ENCODE measurements at places on chromosomes 2 and 18.

DNA sequence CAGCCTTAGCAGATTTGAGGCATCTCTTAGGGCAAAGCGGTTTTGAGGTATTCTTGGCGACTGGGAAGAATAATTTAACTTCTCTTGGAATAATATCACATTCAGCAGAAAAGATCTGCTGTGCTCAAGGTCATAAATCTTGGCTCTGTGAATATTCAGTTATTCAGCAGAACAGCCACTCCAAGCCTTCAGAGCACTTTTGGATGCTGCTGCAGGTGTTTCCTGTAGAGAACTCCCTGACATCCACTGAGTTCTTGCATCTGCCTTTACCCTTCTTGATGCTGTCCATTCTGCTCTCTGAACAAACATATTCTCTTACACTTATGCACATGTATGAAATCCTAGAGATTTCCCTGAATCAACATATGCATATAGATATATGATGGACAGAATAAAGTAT lies 390.3 kb downstream of the NRXN1 start:
- DNase-seq, result no peak

DNA sequence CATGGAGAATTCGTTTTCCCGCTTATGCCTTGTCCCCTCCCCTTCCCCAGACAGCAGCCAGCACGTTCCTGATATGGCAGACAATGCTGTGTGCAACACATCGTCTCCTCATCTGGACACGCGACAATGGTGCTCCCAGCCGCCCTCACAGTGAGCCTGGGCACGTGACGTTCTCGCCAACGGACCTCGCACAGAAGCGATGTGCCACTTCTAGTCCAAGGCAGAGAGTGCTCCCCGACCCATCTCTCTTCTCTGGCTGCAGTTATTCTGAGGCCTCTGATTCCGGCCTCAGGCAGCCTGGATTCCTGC lies 505.4 kb downstream of the EIPR1 start:
- no peak for DNase-seq

- no peak for DNase-seq
These were observed 15.1 kb upstream of the LDAH start for GRCh38 chr2:20838016-20838415.

DNA sequence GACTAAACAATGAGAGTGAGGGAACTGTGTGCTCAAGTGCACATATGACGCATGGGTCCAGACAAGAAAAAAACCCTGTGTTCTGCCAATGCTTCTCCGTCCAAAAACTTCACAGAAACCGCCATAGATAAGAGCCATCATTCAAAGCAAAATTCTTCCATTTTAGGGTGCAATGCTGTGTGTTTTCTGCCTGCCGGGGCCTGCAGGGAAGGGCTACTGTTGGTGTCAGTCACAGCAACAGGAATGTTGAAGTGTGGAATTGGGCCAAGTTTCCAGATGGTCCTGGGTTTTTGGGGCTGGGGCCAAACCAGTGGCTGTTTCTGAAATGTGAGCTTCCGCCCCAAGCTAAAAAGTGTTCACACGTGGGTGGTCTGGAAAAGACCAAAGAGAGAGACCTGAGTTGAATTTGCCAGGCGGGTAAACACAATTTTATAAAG lies 677 bp upstream of the MC2R start:
- no peak for DNase-seq

- DNase-seq, result peak; percentile 19
These were observed 72.5 kb downstream of the SS18 start for GRCh38 chr18:26017929-26018328.

DNA sequence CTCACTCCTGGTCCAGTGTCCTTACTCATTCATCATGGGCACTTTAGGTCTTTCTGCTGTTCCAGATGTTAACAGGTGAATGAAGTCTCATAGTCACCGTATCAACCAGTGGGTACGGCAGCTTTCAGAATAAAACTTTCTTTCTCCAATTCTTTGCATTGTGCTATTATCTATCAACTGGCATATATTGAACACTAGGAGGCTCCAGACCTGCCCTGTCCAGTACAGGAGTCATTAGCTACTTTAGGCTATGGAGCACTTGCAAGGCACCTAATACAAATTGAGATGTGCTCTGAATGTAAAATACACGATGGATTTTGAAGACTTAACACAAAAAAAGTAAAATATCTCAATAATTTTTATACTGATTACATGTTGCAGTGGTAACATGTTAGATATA lies 43.2 kb upstream of the NEB start:
- DNase-seq, result no peak

DNA sequence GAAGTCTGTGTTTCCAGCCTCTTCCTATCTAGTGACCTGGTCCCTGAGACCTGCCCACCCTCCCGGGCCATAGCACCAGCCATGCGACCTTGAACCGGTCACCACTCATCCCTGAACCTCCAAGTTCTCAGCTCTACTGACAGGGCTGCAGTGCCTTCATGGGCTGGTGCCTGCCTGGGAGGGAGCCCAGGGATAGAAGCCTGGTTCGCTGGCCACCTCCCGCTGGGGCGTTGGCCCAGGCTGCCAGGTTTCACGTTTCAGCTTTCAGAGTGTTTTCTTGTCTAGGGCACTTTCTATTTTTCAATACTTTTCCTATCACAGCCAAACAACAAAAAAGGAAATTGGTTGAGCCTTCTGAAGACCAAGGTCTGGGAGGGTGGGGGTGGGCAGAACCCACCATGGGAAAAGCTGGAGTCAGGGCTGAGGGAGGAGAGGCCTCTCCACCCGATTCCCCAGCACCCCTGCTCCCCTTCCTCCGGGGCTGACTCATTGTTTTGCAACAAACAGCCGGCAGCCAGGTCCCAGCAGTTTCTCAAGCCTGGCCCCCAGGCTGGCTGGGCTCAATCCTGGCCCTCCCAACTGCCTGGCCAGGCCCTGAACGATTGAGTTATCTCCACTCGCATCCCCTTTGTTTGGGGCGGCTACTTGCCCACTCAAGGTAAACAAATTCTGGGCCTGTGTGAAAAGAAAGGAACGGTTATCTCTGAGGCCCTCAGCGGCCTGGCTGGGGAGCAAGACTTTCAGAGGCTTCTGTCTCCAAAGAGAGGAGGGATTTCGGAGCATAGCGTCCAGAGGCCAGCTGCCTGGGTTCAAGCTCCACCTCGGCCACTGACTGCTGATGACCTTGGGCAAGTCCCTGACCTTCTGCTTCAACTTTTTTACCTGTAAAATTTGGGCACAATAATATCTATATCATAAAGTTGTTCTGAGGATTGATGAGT lies 47.5 kb downstream of the ZFP36L2 start:
- peak; percentile 68 for DNase-seq

- no peak for DNase-seq
These were observed 116.2 kb downstream of the METTL8 start for GRCh38 chr2:171317492-171318125.

- no peak for DNase-seq
These were observed 176.3 kb downstream of the EIPR1 start for GRCh38 chr2:3201281-3201680.

- peak; percentile 69 for DNase-seq
These were observed 31.8 kb downstream of the TGIF1 start for GRCh38 chr18:3481696-3482210.

DNA sequence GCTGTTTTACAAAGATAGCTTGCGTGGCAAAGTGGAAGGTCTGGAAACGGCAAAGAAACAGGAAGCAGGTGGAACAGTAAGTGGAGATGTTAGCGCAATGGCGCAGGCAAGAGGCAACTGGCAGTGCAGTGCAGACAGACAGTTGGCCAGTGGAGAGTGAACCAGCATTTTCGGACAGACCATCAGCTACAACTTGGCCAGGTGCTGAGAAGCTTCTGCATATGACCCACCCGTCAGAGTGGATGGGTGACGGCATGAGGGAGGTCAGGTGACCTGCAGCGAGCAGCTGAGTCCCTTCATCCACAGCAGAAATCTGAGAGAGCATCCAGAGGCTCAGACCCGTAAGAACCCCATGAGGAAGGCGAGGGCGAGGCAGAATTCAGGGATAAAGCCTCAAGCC lies 33.8 kb downstream of the NPC1 start:
- no peak for DNase-seq

- DNase-seq, result no peak
These were observed 78.5 kb downstream of the PMS1 start for GRCh38 chr2:189862751-189863150.

GRCh38 chr2:28952836-28953211 lies 28.3 kb upstream of the TOGARAM2 start:
- DNase-seq, result no peak

- DNase-seq, result no peak
These were observed 17.1 kb upstream of the FABP1 start for GRCh38 chr2:88144914-88145497.

- DNase-seq, result no peak
These were observed 37.7 kb downstream of the EFEMP1 start for GRCh38 chr2:55885944-55886281.

GRCh38 chr2:84906900-84907714 lies 1.7 kb downstream of the TMSB10 start:
- DNase-seq, result peak; percentile 80

GRCh38 chr2:234863043-234863934 lies 88.5 kb upstream of the SH3BP4 start:
- no peak for DNase-seq

GRCh38 chr2:101479328-101479727 lies 4.4 kb upstream of the RFX8 start:
- peak; percentile 23 for DNase-seq

GRCh38 chr2:36569267-36569856 lies 28.6 kb downstream of the FEZ2 start:
- DNase-seq, result peak; percentile 35

DNA sequence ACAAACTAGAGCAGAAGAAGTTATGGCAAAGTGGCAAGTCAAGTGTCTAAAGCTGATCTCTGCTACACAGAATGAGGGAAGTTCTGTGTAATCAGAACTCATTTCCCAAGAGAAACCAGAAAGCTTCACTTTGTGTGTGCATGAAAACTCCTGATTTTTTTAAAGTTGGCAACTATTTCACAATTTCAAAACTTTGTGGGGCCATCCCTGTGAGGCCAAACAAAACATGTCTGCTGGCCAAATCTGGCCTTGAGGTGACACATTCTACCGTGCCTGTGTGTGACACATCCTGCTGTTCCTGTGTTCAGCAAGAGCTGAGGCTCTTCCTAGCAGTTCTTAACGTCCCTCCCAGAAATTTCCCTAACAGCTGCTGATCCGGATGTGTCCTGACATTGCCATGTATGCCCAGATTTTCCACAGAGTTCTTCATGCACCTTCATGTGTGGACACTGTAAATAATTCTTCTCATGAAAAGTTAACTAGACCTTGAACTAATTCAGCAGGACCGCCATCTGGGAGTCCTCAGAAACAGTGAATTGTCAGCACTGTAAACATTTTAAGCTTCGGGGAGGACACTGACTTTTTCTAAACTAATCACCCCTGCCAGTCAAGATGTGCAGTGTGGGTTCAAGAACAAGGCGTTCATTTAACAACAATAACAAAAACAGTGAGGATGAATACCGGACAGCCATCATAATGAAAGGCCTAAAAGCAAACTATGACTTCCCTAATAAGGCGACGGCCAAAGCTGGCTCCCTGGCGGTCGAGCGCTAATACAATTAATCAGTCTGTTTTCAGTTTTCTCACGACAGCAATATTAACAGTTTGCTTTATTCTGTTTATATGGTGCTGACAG lies 99.0 kb downstream of the PLEKHM3 start:
- no peak for DNase-seq

- no peak for DNase-seq
These were observed 163.9 kb upstream of the CCDC150 start for GRCh38 chr2:196475611-196476010.

DNA sequence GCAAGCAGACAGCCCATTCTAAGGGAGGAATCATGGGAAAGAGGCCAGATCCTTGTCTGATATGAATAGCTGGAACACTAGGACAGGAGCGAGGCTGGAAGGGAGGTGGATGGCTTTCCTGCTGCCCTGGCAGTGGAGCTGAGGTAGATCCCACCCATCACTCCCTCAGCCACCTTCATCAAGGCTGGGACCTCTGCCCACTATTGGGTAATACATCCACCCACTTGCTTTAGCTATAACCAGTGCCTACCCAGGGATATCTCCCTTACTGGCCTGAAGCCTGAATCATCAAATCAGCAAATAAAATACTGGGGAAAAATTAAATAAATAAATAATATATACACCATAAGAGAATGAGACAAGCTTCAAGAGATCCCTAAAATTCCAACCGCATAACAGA lies 183.2 kb upstream of the KYNU start:
- DNase-seq, result no peak

DNA sequence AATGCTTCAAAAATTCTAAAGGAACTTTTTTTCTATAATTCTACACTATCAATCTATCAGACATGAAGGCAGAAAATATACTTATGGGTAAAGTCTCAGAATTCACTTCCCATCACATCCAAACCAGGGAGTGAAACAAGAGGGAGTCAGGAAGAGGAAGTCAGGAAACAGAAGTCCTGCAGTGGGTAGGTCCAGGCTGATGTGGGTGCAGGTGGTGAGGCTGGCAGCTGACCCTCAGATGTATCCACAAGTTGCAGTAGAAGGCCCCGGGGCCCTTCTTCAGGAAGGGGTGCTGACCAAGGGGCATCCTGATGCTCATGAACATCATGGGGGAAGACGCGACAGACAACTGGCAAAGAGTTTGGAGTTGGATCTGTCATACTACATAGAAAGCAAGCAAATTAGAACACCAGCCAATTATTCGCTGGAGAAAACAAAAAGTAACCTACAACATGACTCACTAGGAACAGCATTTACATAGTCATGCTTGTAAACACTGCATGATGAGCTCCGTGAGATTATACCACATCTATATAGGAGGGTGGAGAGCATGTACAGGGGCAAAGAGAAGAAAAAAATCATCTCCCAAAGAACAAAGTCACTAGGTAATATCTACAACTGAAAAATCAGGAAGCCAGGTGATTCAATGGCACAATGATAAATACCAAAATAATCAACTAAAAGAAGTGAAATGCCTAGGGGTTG lies 4.2 kb downstream of the UXS1 start:
- no peak for DNase-seq

- DNase-seq, result peak; percentile 87
These were observed 43.3 kb upstream of the TAF1B start for GRCh38 chr2:9799729-9800632.

- no peak for DNase-seq
These were observed 8.2 kb upstream of the INPP1 start for GRCh38 chr2:190335225-190335559.

DNA sequence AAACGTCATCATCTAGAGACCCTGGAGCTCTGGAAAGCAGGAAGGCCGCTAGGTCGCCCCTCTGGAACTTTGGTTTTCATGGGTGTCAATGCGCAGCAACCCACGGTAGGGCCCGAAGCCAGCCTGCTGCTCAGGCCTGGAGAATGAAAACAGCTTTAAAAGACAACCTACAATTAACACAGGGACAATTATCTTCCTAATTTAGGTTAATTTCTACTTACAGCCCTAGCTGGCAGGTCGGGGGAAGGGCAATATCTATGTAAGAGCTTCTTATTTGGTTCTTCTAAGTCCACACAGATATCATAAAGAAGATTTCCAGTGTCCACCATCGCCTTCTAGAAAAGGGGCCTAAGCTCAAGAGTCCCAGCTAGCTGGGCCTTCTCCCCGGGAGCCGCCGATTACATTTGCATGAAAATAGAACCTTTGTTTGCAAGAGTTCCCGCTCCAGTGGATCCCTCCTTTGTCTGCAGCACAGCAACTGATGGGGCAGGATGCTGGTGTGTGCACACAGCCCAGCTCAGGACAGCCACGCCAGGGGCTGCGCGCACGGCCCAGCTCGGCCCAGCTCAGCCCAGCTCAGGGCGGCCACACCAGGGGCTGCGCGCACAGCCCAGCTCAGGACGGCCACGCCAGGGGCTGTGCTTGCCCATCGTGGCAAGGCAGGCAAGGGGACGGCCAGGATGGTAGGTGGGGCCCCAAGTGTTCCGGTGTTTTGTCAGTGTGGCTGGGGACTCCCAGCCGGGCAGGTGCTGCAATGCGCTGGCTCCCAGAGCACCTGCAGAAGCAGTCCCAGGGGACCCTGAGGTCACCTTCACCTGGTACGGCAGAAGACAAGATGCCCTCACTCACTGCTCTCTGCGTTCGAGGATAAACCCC lies 109.1 kb downstream of the HDAC4 start:
- DNase-seq, result peak; percentile 76
